ENCODE measurements at places on chromosomes 2 and 18. TPM values are rescaled to one million over a fixed set of nuclear protein-coding genes. Genes with fewer than 3 reads are reported as not detected.

DNA sequence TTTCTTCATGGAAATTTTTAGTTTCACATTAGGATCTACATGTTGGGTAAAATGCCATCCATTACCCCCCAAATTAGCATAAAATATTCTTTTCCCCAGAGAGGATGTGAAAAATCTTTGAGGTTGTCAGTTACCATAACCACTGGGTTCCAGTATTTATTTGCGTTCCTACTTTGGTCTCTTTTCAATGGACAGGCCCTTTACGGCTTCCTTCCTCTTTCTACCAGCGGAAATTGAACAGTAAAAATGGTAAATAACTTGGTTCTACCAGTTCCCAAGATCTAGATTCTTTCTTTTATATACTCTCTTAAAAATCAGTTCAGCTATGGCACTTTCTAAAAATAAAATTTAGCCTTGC lies 169.2 kb upstream of the APCDD1 start:
- no peak for DNase-seq

GRCh38 chr2:231929961-231930592 lies 3.9 kb upstream of the NPPC start:
- DNase-seq: peak; percentile 72

- no peak for DNase-seq
These were observed 42.5 kb upstream of the BCL11A start for GRCh38 chr2:60595953-60596352.

GRCh38 chr2:142723236-142723635 lies 154.2 kb upstream of the KYNU start:
- no peak for DNase-seq

DNA sequence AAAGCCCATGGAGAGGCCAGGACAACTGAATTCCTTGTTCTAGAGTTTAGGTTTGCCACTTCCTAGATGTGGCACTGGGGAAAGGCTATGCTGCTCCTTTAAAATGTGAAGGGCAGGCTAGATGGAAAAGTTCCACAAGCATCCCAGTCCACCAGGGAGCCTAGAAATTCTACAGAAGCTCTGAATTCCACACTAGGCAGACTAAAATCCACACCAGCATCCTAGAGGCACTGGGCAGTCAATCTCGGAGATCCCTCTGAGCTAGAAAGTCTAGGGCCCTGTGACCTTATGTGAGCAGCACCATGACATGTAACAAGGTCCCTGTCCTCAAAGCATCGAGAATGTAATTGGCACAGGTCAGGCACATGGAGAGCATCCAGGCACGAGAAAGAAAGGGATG lies 71.5 kb downstream of the LYPD1 start:
- no peak for DNase-seq

GRCh38 chr18:27860701-27861107 lies 316.2 kb downstream of the CDH2 start:
- no peak for DNase-seq

- DNase-seq: no peak
These were observed 42.2 kb downstream of the RFTN2 start for GRCh38 chr2:197633109-197633657.

DNA sequence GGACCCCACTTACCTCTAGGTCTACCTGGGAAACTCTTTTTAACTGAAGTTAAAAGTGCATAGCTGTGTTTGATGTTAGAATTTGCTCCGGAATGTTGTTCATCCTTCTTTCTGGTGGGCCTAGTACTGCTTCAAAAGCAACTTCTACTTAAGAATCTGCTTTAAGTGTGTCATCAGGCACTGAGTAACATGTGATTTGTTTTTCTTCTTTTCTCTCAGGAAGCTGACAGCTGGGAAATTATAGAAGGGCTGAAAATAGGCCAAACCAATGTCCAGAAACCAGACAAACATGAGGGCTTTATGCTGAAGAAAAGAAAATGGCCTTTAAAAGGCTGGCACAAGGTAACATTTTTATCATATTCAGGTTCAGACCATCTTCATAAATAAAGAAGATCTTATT lies 122.9 kb downstream of the PRKRA start:
- DNase-seq: no peak

DNA sequence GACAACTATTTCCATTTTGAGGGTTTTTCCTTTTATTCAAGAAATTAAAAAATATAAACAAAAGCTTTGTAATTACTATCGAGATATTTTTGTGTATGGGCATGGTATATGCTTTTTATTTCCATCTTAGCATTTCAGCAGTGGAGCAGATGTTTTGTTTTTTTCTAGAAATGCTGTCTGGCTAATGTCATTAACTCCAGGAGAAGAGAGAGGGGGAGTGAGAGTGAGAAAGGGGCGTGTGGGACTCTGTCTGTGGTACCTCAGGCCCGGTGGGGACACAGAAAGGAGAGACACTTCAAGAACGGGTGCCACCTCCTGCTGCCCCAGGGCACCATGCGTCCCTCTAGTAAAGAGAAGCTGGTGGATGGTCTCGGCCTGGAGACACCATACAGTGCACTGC lies 34.7 kb downstream of the MYT1L start:
- DNase-seq: no peak

DNA sequence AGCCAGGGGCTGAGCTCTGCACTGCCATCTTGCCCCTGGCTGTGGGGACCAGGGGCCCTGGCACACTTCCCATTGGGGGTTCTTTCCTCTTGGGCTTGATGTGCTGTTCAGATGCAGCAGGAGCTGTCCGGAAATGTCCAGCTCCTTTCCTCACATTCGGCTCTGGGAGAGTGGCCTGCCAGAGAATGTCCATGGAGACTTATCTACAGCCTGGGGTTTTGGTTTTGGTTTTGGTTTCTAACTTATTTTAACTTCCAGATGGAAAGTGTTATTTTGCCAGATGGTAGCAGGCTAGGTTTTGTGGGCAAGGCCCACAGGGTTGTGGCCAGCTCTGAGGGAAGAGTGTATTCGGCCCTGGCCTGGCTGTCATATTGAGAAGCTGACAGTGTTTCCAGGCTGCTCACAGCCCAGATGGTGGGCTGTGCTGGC lies 177.3 kb downstream of the ANKRD30B start:
- DNase-seq: no peak

GRCh38 chr18:48781163-48781987 lies 169.4 kb downstream of the SMAD7 start:
- DNase-seq: peak; percentile 96

DNA sequence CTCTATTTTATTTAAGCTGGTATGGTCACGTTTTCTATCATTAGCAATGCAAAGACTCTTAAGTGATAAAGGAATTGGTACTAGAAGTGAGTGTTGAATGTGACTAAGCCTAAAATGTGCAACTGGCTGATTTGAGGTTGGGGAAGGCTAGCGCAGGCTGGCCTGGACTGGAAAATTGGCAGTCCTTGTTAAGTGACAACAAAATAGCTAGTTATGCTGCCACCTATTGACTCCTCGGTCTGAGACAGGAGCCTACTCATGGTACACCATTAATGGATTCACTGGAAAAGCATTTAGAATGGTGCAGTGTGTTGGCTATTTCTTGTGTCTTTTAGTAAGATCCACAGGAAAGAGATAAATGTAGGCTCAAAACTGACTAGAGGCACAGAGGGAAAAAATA lies 5.7 kb upstream of the WIPF1 start:
- DNase-seq: no peak

WBP1 gene
- total RNA-seq: 47.7 TPM

HOXD13 gene
- not detected for total RNA-seq

ANKRD30BL gene
- not detected for total RNA-seq

KCNF1 gene
- 0.27 TPM for total RNA-seq

TBR1 gene
- total RNA-seq: 0.05 TPM

NT5DC4 gene
- not detected for total RNA-seq

ELOA2 gene
- total RNA-seq: not detected

TLX2 gene
- not detected for total RNA-seq

Data from cardiac septum (tissue), 1 donor.